ENCODE measurements at places on chromosomes 2 and 18.

DNA sequence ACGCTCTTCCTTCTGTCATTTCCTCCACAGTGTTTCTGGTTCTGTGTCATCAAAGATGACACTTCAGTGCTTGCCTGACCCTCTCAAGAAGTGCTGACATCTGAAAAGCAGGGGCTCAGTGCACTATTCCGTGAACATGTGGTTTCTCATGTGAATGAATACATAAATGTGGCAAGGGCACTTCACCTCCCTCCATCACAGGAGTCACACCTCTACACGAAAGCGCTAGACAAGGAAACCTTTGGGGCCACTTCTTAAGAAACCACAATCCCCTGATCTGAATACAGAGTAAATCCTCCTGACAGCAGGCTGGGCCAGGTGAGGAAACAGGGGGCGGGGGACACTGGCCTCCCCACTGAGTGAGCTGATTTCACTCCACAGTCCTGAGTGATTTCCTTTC is 145.8 kb upstream of the ACAA2 start:
- no peak for DNase-seq

DNA sequence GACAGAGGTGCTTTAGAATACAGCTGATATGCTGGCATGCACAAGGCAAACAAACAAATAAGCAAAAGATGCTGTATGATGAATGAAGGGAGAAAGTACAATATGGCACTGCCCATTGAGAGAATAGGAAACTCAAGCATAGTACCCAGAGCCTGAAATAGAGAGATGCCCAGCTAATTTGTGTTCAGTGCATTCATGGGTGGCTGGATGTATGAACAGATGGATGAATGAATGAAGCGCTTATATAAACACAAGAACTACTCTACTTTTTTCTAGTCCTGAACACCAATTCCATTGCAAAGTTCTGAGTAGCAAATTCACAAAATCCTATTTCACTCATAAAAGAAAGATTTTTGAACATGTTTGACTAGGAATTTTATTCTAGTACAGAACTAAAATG is 756.3 kb downstream of the SATB2 start:
- no peak for DNase-seq

GRCh38 chr2:127631541-127631996 is 14.4 kb upstream of the GPR17 start:
- no peak for DNase-seq

GRCh38 chr2:177717831-177718618 is 325.5 kb downstream of the AGPS start:
- DNase-seq = no peak

DNA sequence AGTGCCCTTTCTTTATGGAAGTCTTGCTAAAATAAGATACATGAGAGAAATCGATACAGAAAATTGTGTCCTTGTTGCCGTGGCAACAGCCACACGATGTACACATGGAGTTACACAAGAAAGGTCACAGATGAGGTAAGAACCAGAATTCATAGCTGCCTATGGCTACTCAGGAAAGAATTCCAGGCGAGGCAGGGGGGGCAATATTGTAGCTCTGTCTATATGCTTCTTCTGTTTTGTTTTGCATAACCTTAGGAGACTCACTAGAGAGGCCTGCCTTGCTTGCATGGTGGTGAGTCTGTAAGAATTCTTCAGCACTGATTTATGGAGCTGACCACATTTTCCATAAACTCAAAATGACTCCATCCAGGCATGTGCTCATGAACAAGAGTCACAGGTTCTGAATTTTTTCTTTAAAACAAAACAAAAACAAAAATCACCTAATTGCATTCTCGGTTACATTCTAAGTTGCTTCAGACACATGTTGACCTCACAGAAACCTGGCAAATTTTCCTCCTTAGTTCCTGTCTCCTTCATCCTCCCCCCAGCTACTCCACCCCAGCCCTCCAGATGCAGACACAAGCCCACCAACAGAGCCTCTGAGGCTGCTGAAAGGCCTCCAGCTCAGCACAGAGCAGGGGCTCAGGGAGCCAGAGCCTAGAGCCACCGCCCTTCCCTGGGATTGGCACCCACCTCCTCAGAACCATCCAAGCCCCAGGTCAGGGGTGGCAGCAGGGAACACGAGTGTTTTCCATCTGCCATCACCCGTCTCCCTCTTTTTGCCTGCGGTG is 183.5 kb downstream of the ANTXR1 start:
- DNase-seq = no peak

GRCh38 chr2:108853421-108853820 is 66.8 kb downstream of the CCDC138 start:
- no peak for DNase-seq

DNA sequence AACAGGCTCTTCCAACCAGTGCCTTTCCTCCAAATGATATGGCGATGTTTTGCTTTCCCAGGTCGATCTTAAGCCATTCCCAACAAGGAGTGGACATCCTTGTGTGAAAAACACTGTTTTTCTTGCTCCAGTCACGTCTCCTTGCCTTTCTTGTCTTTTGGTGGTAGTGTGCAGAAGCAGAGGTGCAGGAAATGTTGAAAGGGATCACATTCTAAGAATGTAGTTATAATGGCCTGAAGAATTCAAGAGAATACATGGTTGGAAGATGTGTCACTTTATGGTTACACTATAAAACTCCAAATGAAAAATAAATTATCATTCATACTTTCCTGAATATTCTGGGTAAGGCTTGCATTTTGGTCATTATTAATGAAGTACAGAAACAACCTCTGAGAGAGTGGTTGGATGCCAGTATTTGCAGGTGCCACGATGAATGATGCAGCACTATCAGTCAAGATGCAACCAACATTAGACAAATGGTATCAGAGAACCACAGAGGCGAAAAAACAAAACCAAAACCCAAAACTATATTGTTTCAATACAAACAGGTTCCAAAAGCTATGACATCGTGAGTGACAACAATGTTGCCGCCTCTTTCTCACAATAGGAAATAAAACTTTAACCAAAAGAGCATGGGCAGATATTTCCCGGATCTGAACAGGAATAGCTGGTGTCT is 27.5 kb upstream of the POLE4 start:
- DNase-seq = no peak

DNA sequence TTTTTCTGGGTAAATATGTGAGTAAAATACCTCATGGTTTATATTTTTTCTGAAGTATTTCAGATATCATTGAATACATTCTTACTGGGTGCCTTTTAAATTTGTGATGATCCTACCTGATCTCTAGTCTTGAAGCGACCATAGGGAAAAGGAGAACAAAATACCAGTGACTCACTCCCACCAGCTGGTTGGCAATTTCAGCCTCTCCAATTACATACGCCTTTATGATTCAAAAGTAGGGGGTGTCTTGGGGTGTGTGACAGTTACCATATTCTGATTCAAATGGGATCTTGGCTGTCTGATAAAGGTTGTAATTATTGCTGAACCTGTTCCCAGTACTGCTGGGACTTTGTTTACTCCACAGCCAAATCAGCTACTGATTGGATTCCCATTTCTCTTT is 175.9 kb upstream of the NXPH2 start:
- DNase-seq = no peak

- no peak for DNase-seq
Measured at GRCh38 chr18:56727399-56727798, 76.2 kb downstream of the WDR7 start.

DNA sequence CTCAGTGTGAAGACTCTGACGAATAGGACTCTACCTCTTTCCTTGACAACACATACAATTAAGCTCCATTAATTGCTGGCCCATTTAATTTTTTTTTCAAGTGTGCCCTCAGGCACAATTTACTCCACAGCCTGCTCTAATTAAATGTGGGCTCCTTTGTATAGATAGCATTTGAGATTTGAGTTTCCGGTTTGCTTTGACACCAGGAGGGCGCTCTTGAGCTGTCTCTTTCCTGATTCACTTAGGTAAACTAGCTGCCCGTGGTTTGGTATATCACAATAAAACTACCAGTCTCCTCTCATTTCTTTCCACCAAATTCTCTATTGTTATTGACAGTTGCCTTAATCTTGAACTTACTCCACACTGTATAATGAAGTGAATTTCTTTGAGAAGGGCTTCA is 666.0 kb downstream of the DSC3 start:
- no peak for DNase-seq

GRCh38 chr2:86416146-86416545 is 25.0 kb upstream of the KDM3A start:
- DNase-seq = no peak

GRCh38 chr2:241799522-241800197 is 9.3 kb upstream of the NEU4 start:
- no peak for DNase-seq

DNA sequence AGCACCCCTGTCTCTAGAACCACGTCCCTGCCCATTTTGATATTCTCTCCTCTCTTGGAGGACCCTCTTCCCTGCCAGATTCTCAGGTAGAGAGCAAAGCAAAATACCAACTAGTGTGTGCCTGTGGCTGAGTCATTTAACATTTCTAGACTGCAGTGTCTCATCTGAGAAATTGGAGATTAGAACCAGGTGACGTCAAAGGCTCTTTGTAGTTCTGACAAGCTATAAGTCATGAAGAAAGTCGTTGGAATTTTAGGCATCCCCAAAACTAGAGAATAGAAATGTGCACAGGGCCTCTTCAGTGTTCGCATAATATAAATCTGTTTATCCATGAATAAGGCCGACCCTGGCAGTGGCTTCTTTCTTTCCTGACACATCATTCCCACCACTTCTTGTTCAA is 74.4 kb upstream of the TANC1 start:
- no peak for DNase-seq

DNA sequence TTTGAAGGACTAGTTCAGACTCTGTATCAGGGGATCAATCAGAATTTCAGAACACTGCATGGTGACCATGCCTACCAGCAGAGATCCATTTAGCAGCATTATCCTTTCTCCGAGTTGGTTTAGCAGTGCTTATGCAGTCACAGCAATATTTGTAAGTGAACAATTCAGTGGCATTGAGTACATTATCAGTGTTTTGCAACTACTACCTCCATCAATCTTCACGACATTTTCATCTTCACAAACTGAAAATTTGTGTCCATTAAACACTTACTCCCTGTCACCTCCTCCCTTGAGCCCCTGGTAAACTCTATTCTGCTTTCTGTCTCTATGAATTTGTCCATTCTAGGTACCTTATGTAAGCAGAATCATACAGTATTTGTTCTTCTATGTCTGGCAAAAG is 20.1 kb downstream of the SLC9A2 start:
- DNase-seq = no peak

DNA sequence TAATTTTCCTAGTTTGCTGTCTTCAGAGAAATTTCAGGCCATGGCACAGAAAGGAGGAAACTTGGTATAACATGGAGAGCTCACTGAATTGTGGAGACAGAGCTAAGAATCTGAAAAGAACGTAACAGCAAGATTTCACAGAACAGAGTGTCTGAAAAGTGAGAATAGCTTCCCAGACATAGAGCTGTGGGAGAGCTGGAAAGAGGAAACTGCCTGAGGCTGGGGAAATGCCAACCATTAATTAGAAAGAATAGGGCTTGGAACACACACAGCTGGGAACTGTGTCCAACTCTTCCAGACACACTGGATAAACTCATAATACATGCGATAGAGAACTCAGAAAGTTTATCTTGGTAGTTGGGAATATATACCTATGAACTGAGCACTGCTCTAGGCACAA is 51.6 kb upstream of the KYNU start:
- DNase-seq = no peak

GRCh38 chr18:12255626-12256026 is 1.5 kb downstream of the CIDEA start:
- DNase-seq = no peak

DNA sequence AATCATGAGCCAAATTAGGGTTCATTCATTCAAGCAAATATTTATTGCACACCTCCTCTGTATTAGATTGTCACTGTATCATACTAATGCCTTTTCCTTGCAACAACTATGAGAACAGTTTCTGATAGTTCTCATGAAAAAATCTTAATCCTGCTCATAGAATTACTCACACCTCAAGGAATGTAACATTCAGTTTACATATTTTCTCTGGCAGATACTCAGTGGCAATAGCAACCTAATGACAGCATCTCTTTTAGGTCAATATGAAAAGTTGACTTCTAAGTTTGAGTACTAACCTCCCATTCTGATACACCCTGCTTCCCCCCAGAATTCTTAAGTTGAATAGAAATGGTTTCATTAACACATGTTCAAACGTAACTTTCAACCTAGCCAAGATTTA is 132.0 kb downstream of the VWC2L start:
- no peak for DNase-seq

DNA sequence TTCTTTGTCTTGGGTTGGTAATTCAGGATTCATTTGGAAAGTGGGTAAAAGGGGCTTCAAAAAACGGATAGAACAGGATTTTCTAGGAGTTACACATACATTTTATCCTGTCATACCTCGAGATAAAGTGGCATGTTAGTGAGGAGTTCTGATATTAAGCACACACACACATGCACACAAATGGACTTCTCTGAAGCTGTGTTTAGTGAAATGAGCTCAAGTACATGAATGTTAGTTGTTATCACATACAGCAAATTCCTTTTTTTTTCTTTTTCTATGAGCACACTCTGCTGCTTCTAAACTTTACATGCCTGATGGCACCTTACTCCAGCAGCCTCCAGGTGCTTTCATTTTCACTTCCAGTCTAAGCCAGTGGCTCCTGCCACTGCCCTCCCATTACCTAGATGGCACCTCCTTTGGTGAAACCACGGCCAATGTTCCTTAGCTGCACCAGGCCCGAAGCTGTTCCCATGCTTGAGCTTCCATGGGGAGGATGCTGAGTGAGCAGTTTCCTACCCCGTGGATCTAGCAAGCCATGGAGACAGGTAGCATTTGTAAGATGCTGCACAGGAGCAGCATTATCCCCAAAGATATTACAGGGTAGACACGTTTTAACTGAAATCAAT is 49.7 kb downstream of the STAT1 start:
- no peak for DNase-seq

- DNase-seq = no peak
Measured at GRCh38 chr2:238872628-238873380, 24.9 kb downstream of the TWIST2 start.

DNA sequence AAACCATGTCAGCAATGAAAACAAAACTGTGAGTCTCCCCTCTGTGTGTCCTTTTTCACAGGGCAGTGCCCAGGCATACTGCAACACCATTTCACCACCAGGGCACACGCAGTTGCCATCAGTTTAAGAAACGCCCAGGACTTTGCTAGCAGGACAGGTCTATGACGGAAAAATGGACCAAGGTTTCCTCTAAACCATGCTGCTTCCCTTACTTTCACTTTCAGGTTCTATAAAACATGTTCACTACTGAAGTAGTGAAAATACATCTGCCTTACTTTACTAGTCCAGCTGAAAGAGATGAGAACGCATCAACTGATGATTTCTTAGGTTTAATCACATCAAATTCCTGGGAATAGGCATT is 110.5 kb downstream of the TCF4 start:
- DNase-seq = no peak

DNA sequence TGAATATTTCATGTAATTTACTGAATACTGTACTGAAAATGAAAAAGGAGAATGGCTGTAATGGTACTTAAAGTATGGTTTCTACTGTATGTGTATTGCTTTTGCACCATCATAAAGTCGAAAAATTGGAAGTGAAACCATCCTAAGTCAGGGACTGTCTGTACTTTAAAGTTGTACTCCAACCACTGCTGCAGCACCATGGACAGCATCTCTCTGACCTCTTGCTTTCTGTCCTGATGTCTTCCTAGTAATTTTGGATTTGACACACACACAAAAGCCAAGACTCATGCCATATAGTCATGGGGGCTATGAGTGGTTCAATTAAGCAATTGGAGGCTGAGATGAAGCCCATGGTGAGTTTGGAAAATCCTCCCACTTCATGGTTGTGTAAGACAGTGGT is 256.3 kb upstream of the PKDCC start:
- DNase-seq = no peak

Measured in activated CD8-positive, alpha-beta memory T cell treated with anti-CD3 and anti-CD28 coated beads for 1 hour (primary cell).